ENCODE measurements at places on chromosomes 3 and 15.

GRCh38 chr3:172151651-172152649, 112.6 kb downstream of the FNDC3B start:
- DNase-seq = no peak

DNA sequence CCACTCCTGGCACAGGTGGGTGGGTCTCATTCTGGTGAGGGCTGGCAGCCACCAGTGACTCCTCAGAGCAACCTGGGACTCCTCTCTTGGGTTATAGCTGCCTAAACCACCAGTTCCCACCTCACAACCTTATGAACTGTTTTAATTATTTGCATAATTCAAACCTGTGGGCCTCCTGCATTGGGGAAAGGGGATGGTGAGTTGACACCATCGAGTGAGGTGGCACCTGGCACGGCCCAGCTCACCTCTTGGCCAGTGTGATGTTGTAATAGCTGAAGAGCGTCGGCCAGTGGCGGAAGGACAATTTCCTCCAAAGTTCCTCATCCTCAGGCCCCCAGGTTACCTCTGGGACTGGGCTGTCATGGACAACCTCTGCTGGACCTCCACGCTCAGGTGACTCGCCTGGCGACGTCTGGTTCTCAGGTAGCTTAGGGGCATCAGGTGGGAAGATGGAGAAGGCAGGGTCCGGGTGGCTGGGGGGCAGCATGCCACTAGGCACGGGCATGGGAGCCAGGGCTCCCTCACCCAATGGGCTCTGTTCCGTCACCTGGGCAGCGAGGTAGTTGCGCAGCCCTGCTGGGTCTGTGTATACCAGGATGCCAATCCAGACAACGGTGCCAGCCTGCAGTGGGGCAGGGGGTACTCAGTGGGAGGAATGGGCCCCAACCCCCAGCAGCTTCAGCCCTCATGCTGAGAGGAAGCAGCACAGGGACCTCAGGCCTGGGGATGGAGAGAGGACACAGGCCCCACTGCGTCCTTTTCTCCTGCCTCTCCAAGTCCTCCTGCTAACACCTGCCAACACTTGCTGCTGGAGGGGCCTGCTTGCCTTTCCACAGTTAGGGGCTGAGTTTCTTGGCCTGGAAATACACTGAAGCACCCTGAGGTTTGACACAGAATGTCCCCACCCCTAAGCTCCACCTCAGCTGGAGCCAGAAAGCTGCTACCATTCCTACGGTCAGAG, 38.5 kb downstream of the PTPN23 start:
- no peak for DNase-seq

DNA sequence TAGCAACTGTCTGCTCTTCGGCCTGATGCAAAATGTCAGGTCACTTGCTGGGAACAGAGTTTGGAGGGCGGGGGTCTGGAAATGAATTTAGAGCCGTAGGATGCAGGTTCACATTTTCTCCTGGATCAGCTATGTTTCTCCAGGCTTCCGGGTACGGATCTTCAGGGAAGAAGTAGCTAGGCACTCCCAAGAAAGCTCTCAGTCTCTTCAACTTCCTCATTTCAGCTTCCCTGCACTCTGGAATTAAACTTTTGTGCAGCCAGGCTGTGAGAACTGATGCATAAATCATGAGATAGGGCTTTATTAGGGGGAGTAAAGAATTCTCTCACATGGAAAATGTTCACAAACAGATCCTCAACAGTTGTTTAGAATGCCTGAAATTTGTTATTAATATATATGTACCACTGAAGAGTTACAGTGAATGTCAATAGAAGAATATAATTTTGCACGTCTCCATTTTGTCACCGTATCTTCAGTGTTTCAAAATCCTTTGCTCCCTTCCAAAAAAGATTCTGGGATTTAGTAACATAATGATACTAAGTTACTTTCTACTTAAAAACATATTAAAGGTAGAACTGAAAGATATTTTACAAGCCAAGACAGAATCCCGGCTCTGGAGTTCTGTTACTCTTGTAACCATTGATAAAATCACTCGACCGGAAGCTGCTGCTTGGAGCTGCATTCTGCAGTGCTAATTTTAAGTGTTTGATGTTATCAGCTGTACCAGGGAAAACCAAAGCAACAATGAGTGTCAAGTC, 178.5 kb upstream of the P2RY1 start:
- no peak for DNase-seq

- DNase-seq = no peak
Measured at GRCh38 chr3:80141557-80141956, 373.8 kb upstream of the ROBO1 start.

GRCh38 chr3:150146991-150147761, 176.5 kb upstream of the PFN2 start:
- no peak for DNase-seq

- no peak for DNase-seq
Measured at GRCh38 chr15:67358812-67359211, 104.2 kb downstream of the IQCH start.

GRCh38 chr15:24075420-24076089, 388.4 kb upstream of the NDN start:
- no peak for DNase-seq

GRCh38 chr15:48325400-48325799, 5.8 kb upstream of the DUT start:
- DNase-seq = no peak

DNA sequence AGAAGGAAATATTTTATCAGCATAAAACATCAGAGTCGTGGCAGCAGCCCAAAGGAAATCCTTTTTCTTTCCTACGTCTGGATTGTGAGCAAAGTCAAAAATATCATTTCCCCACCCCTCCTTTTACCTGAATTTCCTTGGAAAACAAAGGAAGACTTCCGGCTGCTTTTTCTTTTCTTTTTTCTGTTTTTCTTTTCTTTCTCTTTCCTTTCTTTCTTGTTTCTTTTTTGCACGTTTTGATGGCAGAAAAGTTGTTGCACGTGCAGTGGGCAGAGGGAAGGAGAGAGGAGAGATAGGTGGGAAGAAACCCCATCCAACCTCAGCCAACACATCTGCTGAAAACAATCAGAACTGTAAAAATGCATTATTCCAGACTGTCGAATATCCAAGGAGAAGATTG, 544 bp upstream of the MYO1E start:
- no peak for DNase-seq

GRCh38 chr3:69081583-69082262, 1.6 kb upstream of the UBA3 start:
- no peak for DNase-seq

DNA sequence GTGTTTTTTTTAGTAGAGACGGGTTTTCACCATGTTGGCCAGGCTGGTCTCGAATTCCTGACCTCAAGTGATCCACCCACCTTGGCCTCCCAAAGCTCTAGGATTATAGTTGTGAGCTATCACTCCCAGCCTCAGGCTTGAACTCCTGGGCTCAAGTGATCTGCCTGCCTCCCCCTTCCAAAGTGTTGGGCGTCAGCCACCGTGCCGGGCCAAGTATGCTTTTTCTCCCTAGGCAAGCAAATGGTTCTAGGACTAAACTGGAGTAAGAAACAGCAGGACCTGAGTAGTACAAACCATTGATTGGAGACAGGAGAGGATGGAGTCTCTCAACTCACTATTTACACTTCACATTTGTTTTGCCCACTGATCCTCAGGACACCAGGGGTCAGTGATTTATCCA, 4.6 kb upstream of the PTPN9 start:
- no peak for DNase-seq

GRCh38 chr15:82132742-82133141, 86.9 kb upstream of the MEX3B start:
- no peak for DNase-seq

DNA sequence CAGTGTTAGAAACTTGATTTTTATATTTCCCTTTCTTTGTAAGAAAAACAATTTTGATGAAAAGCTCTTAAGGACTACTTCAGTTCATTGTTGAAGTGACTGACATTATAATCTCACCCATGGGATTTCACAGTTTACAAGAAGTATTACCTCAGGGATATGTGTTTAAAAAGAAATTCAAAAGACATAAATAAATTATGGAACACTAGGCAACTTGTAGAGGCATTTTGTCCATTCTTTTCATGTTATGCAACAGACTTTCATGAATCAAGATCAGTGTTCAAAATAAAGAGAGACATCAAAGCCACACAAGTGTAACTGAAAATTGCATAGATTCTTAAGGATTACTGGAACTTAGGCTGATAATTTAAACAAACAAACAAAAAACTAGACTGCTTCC, 196.8 kb upstream of the AGTR1 start:
- no peak for DNase-seq

- no peak for DNase-seq
Measured at GRCh38 chr3:43692085-43692855, 1.5 kb downstream of the ABHD5 start.

- no peak for DNase-seq
Measured at GRCh38 chr3:186828340-186828739, 14.2 kb upstream of the ADIPOQ start.

GRCh38 chr3:42778644-42779043, 5.6 kb upstream of the CCDC13 start:
- DNase-seq = no peak

GRCh38 chr3:42067326-42067725, 23.8 kb upstream of the TRAK1 start:
- DNase-seq = no peak

- DNase-seq = no peak
Measured at GRCh38 chr15:98177966-98178592, 217.6 kb downstream of the ARRDC4 start.

- DNase-seq = no peak
Measured at GRCh38 chr3:105647047-105647446, 221.8 kb downstream of the CBLB start.

- DNase-seq = no peak
Measured at GRCh38 chr3:66615643-66616301, 115.0 kb upstream of the LRIG1 start.
